ENCODE measurements at places on chromosomes 13 and 19.

DNA sequence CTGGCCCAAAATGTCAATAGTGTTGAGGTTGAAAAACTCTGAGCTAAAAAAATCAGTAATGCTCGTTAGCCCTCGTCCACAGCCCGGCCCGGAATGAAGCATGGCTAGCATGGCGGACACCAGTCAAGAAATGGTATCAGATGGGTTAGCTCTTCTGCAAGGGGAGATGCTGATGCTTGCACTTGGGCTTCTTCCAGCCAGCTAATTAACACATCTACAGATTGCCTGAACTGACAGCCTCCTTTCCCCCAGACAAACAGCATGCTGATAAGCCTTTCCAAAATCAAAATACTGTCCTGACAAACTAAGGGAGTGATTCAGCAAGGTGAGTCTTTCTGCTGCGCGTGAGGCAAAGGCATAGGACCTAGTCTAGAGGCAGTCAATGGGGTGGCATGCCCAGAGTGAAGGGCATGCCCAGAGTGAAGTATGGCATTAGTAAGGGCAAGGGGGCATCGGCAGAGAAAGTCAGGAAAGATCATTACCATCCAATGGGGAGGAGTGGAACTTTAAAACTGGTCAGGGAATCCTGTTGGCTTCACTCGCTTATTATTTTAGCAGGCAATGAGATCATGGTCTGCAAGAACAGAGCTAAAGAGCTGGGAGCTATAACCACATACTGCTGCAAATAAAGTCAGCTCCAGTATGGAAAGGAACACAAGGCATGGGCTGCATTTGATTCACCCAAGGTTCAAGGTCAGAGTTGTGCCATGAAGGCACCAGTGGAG is 30.2 kb upstream of the UBE2L5 start:
- no peak for DNase-seq

DNA sequence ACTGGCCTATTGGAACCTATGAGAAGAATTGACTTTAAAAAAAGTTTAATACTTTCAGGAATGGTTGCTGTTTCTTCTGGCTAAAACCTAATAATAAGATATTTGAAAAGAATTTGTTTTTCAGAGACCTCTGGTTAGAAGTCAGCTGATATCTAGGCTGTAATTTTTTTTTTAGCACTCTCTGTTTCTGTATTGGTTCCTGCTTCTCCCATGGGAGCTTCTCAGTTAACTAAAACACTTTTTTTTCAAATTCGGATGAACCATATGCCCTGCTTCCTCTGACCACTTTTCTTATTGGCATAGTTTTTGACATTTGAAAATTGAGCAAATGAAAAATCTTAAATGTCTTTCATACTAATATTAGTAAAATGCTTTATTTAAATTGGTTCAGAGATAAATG is 163.5 kb upstream of the SLC10A2 start:
- no peak for DNase-seq

- DNase-seq, result no peak
Observed at GRCh38 chr19:29812080-29812880, 489 bp downstream of the CCNE1 start.

DNA sequence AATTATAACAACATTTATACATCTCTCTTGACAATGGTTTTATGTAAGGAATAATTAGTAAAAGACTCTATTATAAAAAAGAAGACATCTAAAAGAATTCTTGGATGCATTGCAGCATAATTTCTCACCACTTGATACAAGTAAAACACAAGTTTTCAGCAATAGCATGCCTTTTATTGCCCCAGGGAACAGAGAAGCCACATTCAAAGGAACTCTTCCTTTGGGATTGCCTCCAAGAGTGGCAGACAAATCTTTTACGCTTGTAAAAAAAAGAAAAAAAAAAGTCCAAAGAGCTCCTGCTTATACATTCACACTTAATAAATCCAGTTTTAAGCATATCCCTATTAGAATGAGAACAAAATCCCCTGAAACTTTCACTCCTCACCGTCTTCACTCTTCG is 2357.8 kb upstream of the PCDH20 start:
- DNase-seq, result no peak

DNA sequence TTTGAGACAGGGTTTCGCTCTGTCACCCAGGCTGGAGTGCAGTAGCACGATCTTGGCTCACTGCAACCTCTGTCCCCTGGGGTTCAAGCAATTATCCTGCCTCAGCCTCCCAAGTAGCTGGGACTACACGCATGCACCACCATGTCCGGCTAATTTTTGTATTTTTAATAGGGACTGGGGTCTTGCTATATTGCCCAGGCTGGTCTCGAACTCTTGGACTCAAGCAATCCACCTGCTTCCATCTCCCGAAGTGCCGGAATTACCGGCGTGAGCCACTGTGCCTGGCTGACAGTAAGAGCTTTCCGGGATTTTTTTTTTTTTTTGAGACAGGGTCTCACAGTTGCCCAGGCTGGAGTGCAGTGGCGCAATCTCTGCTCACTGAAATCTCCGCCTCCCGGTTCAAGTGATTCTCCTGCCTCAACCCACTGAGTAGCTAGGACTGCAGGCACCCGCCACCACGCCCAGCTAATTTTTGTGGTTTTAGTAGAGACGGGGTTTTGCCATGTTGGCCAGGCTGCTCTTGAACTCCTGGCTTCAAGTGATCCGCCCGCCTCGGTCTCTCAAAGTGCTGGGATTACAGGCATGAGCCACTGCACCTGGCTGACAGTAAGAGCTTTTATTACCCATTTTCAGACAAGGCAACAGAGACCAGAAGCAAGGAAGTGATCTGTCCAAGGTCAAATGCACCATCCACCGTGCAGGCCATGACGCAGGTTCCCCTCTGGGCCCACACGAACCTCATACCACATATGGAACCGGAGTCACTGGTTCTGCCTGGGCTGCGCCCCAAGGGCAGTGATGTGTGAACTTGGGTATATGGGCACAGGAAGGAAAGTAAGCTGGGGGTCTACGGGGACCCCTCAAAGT is 21.0 kb downstream of the RFX1 start:
- DNase-seq, result peak; percentile 22

- no peak for DNase-seq
Observed at GRCh38 chr13:67854990-67855389, 624.9 kb upstream of the PCDH9 start.

GRCh38 chr19:17496337-17496997 is 15.0 kb upstream of the PGLS start:
- DNase-seq, result peak; percentile 82

GRCh38 chr13:31276421-31276820 is 76.6 kb downstream of the B3GLCT start:
- DNase-seq, result no peak

GRCh38 chr13:28885181-28885580 is 65.0 kb downstream of the MTUS2 start:
- no peak for DNase-seq

GRCh38 chr19:36604656-36605100 is 435 bp upstream of the ZNF382 start:
- peak; percentile 91 for DNase-seq

- no peak for DNase-seq
Observed at GRCh38 chr13:74316547-74316946, 182.3 kb upstream of the KLF12 start.

DNA sequence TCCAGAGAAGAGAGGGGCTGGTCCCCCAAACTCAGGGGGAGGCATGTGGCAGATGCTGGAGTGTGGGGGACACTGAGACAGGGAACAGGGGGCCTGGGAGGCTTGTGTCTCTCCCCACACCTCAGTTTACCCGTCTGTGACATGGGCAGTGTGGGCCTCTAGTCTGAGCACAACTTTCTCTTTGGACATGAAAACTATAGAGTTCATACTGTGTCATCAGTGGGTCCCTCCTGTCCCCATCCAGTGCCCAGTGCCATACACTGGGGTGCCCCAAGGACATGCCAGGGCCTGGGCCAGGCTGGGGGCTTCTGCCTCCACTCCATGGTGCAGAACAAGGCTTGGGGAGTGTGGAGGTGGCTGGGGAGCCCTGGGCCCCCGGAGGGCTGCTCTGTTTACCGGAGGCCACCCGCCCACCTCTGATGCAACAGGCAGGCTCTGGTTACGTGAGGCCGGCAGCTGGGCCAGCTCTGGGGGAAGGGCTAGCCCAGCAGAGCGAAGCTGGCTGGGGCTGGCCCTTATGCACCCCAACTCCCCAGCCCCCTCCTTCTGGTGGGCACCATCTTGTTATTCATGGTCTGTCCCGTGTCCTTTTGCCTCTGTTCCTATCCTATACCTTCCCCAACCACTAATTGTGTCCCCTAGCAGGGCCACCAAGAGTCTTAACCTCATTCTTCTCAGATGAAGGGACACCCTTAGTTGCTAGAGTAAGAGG is 1.9 kb upstream of the MEF2B start:
- DNase-seq, result no peak

- no peak for DNase-seq
Observed at GRCh38 chr19:40689339-40690049, 957 bp downstream of the NUMBL start.

- DNase-seq, result no peak
Observed at GRCh38 chr19:31863122-31863521, 482.3 kb upstream of the ZNF507 start.

DNA sequence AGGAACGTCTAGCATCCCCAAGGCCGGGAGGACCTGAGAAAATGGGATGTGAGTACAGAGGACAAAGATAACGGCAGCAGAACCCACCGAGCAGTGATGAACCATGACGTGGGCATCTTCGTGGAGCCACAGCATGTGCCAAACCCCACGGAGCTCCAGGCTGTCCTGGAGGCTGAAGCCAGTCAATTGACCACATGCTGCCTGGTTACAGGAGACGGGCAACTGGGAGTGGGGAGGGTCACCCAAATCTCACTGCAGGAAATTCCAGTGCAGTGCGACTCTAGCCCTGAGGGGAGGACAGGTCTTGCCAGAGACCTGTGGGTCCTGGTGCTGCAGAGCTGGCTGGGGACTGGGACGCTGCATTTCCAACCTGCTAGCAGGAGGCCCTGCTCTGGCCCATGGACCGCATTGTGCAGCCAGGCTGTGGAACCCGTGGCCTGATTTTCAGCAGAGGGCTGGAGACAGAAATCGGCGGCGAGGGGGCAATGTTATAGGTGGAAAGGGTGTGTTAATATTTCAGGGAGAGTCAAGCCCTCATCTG is 3.2 kb upstream of the GRTP1 start:
- DNase-seq, result no peak

DNA sequence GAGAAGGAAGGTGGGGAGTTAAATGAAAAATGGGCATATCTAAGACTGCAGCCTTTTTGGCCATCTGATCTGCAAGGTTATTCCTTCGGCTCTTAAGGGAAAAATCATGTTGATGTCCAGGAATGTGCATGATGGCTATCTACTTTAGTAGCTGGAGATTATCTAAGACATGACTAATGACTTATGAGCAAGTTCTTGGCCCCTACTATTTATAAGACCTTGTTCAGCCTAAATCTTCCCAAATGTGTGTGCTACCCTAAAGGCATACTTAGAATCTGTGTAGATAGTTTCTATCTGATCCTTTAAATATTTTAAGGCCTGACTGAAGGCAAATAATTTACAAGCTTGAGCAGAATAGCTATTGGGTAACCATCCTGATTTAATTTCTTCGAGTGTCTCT is 41.8 kb upstream of the CD177 start:
- no peak for DNase-seq

- no peak for DNase-seq
Observed at GRCh38 chr19:46031781-46032596, 8.8 kb downstream of the IGFL4 start.

DNA sequence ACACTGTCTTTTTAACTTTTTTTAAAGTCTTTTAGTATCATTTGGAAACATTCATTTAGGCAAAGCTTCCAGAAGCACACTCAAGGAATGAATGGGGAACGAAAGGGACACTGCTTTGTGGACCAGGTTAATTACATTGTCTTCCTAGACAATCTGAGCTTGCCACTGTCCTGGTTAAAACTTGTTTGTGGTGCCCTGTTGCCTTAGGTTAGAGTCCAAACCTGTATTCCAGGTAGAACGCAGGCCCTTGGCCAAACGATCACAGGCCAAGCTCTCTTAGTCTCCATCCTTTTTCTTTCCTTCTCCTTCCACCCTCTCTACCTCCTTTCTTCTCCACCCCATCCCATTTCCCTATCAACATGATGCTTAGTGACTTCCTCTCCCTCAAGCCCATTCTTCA is 66.8 kb downstream of the ERCC5 start:
- DNase-seq, result no peak

GRCh38 chr13:44364345-44365000 is 9.2 kb upstream of the SERP2 start:
- DNase-seq, result no peak

DNA sequence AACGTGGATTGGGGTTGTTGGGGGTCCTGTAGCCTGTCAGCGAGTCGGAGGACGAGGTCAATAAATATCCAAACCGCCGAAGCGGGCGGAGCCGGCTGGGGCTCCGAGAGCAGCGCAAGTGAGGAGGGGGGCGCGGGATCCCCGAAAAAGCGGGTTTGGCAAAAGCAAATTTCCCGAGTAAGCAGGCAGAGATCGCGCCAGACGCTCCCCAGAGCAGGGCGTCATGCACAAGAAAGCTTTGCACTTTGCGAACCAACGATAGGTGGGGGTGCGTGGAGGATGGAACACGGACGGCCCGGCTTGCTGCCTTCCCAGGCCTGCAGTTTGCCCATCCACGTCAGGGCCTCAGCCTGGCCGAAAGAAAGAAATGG is 754 bp upstream of the SIX5 start:
- peak; percentile 60 for DNase-seq

GRCh38 chr13:48559638-48560320 is 26.9 kb upstream of the RCBTB2 start:
- no peak for DNase-seq

- DNase-seq, result no peak
Observed at GRCh38 chr19:31299665-31300064, 49.6 kb downstream of the TSHZ3 start.

- DNase-seq, result no peak
Observed at GRCh38 chr19:17244618-17245534, 843 bp downstream of the NR2F6 start.

GRCh38 chr13:25181597-25181996 is 9.5 kb upstream of the AMER2 start:
- no peak for DNase-seq

DNA sequence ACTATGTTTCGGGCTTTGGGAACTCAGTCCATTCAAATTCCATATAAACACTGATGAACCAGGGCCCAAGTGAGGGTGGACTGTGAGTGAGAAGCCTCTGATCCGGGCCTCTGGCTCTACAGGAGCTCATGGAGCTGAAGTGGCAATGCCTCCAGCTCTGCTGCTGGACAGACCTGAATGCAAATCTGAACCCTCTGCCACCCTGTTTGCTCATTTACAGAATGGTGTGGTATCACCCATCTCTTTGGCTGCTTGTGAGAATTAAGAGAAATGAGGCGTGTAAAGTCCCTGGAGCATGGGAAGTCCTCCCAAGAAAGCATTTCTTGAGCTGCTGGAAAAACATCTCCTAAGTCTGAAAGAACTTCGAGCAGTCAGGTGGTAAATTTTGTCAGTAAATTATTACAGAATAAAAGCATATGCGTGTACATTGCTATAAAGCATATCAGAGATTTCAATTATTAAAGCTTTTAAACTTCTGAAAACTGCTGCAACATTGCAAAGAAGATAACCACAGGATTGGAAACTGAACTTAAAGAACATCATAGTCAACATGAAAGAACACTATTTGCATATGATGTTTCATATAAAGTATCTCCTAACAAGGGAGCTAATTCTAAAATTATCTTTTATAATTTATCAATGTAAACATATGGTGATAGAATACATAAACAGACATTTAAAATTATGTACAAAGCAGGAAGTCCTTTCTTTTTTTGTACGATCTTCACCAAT is 369.0 kb downstream of the UQCRFS1 start:
- no peak for DNase-seq
